ENCODE measurements at places on chromosomes 5 and 9.

DNA sequence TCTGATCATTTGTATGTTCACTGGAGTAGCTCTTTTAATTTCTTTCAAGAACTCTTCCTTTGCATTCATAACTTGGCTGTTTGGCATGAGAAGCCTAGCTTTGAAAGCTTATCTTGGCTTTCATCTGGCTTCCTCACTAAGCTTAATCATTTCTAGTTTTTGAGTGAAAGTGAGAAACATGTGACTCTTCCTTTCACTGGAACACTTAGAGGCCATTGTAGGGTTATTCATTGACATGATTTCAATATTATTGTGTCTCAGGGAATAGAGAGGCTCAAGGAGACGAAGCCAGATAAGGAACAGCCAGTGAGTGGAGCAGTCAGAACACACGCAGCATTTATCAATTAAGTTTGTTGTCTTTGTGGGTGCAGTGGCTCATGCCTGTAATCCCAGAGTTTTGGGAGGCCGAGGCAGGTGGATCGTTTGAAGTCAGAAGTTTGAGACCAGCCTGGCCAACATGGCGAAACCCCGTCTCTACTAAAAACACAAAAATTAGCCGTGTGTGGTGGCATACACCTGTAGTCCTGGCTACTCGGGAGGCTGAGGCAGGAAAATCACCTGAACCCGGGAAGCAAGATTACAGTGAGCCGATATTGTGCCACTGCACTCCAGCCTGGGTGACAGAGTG is 98.3 kb downstream of the UGCG start:
- no peak for DNase-seq

DNA sequence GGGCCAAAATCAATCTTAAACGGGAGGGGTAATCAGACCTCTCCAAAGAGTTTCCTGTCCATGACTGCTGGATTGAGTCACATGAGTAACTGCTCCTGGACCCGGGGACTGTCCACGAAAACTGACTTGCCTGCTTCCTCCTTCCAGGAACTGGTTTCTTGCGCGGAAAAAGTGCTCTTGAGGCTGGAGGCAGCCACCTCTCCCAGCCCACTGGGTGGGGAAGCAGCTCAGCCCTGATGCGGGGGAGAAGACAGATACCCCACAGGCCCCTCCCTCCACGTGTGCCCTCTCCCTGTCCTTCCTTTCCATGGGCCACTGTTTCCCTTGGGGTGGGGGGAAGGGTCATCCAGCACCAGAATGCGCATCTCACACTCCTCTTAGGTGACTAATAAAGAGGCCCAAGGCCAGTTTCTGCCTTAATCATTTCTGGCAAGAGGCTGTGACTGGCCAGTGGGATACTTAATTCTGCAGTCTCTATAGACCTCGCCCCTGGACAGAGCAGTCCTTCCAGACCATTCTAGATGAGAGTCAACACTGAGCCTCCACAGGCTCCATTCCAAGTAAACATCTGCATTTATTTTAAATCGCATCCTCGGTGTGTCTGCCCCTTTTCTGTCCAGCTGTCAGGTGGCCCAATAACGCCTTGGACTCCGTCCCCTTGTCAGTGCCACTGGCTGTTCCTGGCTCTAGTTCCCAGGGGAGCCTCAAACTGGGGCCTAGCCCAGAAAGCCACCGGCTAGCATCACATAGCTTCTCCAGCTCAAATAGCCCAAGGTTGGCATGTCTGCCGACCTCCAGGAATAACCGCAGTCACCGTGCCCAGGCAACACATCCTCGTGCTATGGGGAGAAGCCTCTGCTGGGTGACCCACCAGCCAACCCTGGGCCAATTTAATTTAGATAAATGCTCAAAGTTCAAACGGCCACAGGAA is 12.0 kb downstream of the REXO4 start:
- no peak for DNase-seq

- no peak for DNase-seq
These were observed 81.0 kb downstream of the ESM1 start for GRCh38 chr5:54904425-54904824.

DNA sequence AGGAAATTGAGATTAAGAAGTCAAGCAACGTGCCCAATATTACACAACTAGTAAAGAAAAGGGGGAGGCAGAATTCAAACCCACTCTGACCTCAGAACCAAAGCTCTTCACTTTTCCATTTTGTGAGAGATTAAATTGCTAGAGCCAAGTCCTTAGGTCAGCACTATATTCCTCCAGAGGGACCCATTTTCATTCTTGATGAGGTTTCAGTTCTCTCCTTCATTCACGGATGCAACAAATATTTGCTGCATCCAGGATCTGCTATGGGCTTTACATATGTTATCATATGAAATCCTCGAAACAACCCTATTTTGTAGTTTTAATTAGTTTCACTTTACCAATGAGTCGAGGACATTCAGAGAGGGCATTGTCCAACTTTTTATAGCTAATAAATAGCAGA is 239.2 kb downstream of the EFNA5 start:
- DNase-seq: no peak

GRCh38 chr5:11675184-11675583 is 229.1 kb downstream of the CTNND2 start:
- no peak for DNase-seq

DNA sequence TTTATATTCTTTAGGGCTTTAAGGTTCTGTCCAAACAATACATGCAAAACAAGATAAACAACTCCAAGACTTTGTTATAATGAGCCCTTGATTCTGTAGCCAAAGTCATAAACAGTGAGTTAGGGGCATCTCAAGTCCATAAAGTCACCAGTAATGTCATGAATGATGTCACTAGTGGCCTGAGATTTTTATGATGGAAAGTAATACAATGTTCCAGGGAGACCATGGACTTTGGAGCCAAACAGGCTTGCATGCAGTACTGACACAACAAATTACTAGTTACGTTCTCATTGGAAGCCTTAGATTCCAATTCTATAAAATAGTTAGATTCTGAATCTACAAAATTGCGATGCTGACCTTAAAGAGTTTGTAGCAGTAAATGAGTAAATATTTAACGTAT is 280.0 kb downstream of the HINT1 start:
- DNase-seq: no peak

- no peak for DNase-seq
These were observed 84.2 kb downstream of the GPBP1 start for GRCh38 chr5:57258052-57258451.

DNA sequence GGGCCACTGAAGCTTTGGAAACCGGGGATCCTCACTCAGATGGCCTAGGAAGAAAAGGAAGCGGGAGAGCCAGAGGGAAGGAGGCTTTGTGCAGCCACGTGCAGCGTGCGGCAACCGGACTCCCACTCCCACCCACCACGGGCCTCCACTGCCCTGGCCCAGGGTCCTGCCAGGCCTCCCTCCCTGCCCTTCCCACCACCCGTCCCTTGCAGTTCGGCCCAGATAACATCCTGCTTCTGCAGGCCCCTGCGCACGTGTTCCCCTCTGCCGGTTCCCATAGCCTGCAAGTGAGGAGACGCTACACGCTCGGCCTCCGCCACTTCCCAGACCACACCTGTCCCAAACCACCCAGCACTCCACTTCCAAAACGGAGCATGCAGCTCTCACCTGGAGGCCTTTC is 4.3 kb upstream of the LHX3 start:
- DNase-seq: no peak

DNA sequence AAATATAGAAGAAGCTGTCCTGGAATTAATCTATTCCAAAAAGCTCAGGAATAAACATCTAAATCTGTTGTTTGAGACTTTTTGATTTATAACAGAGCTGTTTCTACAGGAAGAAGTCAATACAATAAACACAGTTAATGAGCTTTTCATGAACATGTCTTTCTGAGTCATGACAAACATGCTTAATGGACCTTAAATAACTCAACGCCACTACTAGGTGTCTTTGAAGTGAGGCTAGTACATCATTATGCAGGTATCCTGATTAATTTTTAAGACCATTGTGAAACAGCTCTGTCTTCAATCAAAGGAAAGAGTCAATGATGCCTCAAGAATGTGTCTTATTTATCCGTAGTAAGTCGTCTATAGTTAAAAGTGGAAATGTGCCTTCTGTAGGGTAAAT is 131.6 kb downstream of the GABRB2 start:
- DNase-seq: no peak

- DNase-seq: no peak
These were observed 753 bp upstream of the STC2 start for GRCh38 chr5:173328844-173329490.
